Amygdala (tissue), 56 donors: ENCODE measurements at places on chromosomes 2 and 18.

- DNase-seq, result no peak
Measured at GRCh38 chr2:19369341-19369955, 11.0 kb upstream of the OSR1 start.

DNA sequence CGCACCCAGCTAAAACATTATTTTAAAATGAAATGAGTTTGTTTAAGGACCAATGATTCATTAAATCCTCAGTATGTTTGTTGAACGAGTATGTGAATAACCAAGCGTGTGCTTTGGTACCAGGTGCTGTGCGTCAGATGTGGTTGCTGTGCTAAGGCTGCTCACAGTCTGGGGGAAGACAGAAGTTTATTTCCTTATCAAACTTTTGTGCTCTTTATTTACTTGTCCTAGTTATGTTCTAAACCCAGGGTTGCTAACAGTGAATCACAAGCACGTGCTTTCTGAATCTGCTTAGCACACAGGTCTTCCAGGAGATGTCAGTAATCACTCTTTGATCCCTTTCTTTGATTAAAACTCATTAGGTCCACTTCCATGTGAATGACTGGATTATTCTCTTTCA lies 37.0 kb downstream of the RAPGEF4 start:
- DNase-seq, result no peak

DNA sequence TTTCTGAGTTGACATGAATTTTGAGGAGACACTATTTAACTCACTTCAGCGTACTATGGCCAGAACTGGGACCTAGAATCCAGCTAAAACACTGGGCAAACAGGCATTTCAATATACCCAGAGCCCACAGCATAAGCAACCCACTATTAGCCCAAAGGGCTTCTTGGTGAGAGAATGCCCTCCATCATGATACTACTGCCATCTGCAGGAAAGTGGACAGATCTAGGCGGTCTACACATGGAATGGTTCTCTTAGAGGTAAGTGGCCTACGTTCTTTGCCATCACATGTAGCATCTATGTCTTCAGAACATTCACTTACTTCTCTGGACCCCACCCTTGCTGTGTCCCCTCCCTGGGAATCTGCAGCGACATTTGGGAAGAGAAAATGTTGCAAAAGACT lies 181.3 kb upstream of the LINC00305 start:
- no peak for DNase-seq

- no peak for DNase-seq
Measured at GRCh38 chr2:112821142-112821541, 15.4 kb downstream of the IL1B start.

- peak; percentile 29 for DNase-seq
Measured at GRCh38 chr18:3596637-3597384, 146.8 kb downstream of the TGIF1 start.

- no peak for DNase-seq
Measured at GRCh38 chr2:31088504-31089195, 49.6 kb downstream of the GALNT14 start.

GRCh38 chr2:241865957-241866789 lies 3.4 kb upstream of the RTP5 start:
- DNase-seq, result no peak

- DNase-seq, result no peak
Measured at GRCh38 chr2:221571551-221572218, 419 bp downstream of the EPHA4 start.

GRCh38 chr2:40226637-40227036 lies 225.3 kb downstream of the SLC8A1 start:
- DNase-seq, result no peak

GRCh38 chr2:186459009-186459408 lies 27.1 kb upstream of the ZC3H15 start:
- no peak for DNase-seq

GRCh38 chr2:99159594-99159993 lies 4.8 kb downstream of the LIPT1 start:
- DNase-seq, result no peak

DNA sequence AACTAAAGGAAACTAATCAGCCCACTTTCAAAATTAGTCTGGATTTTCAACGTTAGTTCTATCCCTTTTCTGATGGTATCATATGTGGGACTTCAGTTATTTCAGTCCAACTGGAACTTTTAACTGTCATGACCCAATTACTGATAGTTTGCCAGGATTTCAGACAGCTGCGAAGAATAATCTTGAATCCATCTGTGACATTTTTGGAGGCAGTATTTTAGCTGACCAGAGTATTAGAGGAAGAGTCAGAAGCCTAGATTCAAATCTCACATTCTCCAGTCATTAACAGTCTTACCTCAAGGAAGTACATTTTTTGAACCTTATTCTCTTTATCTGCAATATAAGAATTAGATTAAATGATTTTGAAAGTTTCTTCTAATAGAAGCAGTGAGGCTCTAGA lies 81.3 kb downstream of the PTRHD1 start:
- no peak for DNase-seq

DNA sequence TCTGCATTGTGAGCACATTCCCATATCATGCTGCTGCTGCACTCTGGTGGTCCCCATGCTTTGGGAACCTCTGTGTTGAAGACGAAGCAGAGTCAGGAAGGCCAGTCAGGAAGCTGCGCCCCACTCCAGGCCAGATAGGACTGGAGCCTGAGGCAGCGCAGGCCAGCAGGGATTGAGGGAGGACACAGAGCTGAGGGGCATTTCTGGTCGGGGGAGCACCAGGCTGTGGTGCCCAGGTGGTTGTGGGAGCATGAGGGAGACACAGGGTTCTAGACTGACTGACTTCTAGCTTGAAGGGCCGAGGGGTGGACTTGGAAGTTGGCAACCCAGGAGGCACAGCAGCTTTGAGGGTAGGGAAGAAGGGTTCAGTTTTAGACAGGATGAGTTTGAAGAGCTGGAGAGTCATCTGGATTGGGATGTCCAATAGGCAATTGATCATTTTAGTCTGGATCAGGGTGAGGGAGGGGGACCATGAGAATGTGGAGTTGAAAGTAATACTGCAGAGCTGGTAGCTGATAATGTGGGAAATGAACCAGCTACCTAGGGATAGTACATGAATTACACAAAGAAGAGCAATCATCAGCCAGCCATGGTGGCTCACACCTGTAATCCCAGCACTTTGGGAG lies 1.4 kb upstream of the ACTG2 start:
- DNase-seq, result no peak

DNA sequence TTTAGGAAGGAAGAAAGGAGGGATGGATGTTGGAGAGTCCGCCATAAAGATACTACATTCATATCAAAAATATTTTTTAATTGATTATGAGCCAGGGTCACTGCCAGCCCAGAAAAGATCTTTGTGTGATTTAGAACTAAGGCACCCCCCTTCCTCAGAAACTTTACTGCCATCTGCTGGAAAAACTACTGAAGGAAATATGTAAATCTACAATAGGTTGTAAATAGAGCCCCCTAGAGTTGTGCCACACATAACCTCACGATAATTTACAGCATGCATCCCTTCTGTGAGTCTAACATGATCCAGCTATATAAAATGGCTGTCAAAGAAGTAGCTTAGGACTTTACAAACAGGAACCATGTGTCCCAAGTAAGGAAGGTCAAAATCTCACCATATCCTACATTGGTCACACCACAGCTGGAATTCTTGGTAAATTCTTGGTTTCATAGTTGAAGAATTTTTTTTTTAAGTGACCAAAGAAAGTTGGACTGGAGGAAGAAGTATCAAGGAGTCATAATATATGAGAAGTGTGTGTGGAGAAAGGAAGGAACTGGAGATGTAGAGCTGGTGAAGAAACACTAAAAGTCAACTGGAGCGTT lies 152.5 kb downstream of the CYP26B1 start:
- no peak for DNase-seq
